CD8-positive, alpha-beta T cell (primary cell): ENCODE measurements at places on chromosomes 11 and 22. TPM values are rescaled to one million over a fixed set of nuclear protein-coding genes. Genes with fewer than 3 reads are reported as not detected.

The OR52E4 gene
- total RNA-seq = not detected

DNA sequence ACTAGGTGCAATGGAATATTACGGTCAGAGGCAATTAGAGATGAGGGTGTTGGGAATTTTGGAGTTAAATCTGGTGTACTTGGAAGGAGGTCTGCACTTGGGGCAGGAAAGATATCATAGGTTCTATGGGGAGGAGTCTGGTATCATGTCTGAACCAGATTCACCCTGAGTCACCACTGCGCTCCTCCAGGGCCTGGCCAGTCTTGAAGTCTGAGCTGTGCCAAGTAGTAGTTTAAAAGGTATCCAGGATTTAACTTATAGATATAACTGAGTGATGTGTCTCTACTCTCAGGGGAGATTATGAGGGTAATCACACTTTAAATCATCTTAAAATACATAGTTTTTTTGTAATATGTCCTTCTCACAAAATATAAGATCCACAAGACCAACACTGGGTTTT is 6.6 kb downstream of the CNGA4 start:
- no peak for DNase-seq

- no peak for DNase-seq
These were observed 167.0 kb upstream of the E2F8 start for GRCh38 chr11:19407677-19408270.

GRCh38 chr11:65489706-65490320 is 9.0 kb upstream of the MALAT1 start:
- no peak for DNase-seq

GRCh38 chr11:69396051-69396947 is 85.2 kb upstream of the LINC01488 start:
- no peak for DNase-seq

DNA sequence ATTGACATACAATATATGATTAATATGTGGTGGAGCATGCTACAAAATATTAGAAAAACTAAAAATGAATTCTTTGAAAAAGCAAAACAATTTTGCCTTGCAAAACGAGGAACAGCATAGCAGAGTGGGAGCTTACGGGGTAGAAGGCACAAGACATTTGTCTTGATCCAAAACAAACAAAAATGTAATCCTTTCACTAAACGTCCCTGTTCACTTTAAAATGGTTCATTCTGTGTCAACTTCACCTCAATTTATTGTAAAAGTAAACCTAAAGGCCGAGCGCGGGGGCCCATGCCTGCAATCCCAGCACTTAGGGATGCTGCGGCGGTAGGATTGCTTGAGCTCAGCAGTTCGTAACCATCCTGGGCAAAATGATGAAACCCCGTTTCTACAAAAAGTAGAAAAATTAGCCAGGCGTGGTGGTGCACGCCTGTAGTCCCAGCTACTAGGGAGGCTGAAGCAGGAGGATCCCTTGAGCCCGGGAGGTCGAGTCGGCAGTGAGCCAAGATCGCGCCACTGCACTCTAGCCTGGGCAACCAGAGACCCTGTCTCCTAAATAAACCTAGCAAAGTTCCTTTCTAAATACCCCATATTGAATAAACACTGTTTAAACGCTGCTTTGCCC is 2.0 kb downstream of the PRDM10 start:
- DNase-seq = no peak

DNA sequence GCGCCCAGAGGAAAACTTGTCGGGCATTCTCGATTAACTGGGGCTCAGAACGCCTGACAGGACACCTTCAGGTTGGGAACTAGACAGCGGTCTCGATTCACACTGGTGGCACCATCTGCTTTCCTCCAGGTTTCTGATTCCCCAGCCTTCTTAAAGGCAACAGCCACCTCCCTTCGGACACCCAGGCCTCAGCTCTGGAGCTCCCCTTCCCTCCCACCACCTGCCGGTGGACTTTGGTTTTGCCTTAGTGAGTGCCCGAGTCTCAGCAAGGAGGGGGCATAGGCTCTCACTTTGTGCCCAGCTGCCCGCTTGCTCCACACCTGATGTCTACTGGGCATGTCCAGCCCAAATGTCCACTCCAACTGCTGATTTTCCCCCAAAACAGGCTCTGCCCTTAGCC is 110.4 kb upstream of the PARVA start:
- no peak for DNase-seq

GRCh38 chr11:97738751-97739150 is 1282.0 kb upstream of the CNTN5 start:
- DNase-seq = no peak

- peak; percentile 58 for DNase-seq
These were observed 9.1 kb downstream of the SSH3 start for GRCh38 chr11:67312187-67313021.

GRCh38 chr22:27480487-27480886 is 321.1 kb downstream of the MN1 start:
- DNase-seq = no peak

DNA sequence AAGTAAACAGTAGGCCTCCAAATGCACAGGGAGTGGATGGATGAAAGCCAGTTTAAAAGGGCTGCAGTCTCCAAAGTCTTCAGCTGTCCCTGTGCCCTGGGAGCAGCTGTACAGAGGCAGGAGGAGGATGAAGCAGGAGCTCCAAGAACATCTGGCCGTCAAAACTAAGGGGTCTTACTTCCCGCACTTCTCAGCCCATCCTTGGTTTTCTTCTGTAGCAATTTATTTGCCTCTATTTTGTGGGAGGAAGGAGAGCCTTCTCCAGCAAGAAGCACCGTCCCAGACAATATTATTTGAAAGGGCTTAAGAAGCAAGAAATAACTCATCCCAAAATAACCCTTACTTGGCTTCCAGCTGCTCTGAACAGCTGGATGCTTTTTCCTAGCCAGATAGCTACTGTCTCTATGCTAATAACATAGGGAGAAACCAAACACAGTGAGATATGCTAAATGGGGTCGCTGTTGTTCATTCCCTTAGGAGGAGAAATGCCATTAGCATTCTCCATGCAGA is 133.2 kb downstream of the SPATA19 start:
- DNase-seq = no peak

- no peak for DNase-seq
These were observed 115.6 kb downstream of the MN1 start for GRCh38 chr22:27685970-27686369.
